ENCODE measurements at places on chromosomes 1 and 21. TPM values are rescaled to one million over a fixed set of nuclear protein-coding genes. Genes with fewer than 3 reads are reported as not detected.

DNA sequence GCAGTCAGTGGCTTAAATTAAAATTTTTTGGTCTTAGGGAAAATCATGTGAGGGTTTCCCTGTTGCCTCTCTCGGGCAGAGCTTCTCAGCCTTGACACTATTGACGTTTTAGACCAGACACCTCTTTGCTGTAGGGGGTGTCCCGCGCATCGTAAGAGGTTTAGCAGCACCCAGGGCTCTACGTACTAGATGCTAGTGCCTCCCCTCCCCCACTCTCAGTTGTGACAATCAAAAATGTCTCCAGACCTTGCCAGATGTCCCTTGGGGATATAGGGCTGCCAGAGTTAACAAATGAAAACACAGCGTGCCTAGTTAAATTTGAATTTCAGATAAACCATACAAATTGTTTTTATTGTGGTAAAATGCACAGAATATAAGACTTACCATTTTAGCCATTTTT is 293.3 kb downstream of the DISC1 start:
- no peak for DNase-seq

DNA sequence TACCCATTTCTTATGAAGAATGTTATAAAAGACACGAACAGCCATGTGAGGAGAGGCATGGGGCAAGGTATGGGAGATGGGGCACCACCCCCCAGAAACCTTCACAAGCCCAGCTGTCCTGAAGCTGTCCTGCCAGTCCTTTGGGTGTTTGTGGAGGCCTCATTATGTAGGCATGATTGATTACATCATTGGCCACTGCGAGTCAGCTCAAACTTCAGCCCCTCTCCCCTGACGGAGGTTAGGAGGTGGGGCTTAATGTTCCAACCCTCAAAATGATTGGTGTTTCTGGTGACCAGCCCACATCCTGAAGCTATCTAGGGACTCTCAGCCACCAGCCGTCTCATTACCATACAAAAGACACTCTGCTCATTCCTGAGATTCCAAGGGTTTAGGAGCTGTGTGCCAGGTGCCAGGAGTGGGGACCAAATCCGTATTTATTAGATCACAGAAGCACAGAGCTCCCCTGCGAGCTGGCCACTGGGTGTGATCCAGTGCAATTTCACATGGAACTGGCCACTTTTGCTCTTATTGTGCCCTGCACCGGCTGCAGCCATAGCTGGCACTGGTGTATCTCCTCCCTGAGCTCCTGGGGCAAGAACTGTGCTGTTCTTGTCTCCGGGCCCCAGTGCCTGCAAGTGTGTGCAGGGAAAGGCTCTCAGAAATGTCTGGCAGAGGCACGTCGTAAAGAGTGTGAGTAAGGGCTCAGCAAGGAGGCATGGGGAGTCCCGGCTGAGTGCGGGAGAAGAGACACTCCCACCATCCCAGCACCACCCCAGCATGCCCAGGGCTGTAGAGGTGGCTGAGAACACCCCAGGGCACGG is 10.5 kb downstream of the KIAA1614 start:
- DNase-seq = peak; percentile 40

Gene C1orf141
- not detected for total RNA-seq

GRCh38 chr1:150186789-150187559 is 37.3 kb downstream of the PLEKHO1 start:
- peak; percentile 37 for DNase-seq

DNA sequence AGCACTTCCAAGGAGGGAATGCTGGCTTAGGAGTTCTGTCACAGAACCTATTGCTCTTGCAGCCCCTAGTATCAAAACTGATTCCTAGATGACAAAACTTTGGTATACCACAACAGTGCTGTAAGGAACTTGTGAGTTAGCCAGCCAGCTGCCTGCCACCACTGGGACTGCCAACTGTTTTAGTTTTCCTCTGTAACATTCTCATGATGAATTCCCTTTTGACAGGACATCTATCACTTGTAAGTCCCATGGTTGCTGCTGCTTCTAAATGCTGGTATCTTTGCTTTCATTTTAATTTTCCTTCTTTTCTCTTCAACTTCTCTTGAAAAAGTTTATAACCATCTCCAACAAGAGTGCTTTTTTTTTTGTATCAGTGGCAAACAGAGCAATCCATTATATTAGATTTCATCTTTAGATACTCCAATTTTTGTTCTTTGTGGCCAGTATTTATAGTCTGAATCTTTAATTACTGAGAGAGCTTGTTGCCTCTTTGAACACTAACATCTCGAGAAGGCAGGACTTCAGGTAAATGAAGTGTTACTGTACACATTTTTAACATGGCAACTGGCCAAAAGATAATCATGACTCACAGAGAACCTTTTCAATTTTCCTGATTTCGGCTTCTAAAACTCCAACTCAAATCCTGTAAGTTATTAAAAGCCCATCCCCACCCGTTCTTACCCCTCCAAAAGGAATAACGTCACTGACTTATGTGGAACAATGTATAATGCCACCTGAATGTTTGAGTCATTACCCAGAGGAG is 19.8 kb downstream of the DBT start:
- no peak for DNase-seq

- DNase-seq = no peak
These were observed 65.9 kb upstream of the SIPA1L2 start for GRCh38 chr1:232695621-232696385.

Gene CCDC18
- total RNA-seq = 2.3 TPM

Gene GPA33
- not detected for total RNA-seq

- peak; percentile 19 for DNase-seq
These were observed 210.3 kb upstream of the CACYBP start for GRCh38 chr1:174789399-174789798.

Gene WDR64
- total RNA-seq = not detected

DNA sequence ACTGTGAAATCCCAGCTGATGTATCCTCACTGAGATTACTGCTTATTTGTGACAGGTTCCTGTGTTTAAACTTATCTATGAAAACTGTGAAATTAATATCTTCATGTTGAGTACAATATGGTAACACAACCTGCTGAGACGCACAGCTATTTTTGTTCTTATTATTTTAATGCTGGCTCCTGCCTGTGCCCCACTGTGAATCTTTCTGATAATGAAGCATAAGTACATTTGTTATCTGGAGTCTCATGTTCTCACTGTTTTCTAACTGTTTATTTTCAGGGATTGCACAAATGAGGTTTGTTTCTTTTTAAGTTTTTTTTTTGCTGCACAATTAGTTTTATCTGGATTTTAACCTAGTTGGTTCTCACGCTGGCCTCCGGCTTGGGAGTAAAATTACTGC is 39.9 kb upstream of the IFNAR2 start:
- DNase-seq = no peak

GRCh38 chr1:96306809-96307560 is 414.6 kb upstream of the PTBP2 start:
- no peak for DNase-seq

- no peak for DNase-seq
These were observed 397.2 kb downstream of the DUSP10 start for GRCh38 chr1:221344693-221345092.

GRCh38 chr1:160541622-160542302 is 18.7 kb upstream of the SLAMF6 start:
- DNase-seq = no peak

Gene ARHGAP30
- total RNA-seq = 0.02 TPM

DNA sequence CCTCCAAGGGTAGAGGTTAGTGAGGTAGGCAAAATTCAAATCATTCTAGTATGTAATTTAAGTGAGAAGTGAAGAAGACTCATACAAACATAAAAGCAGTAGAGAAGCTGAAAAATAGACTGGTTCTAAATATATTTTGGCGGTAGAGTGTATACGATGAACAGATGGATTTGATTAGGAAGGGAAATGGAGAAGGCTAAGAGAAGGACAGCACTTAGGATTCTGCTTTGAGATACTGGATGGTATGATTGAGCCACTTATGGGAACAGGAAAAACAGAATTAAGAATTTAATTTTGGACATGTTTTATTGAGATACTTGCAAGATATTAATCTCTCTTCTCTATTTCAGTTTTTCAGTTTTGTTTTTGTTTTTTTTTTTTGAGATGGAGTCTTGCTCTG is 60.1 kb downstream of the EPB41 start:
- no peak for DNase-seq

DNA sequence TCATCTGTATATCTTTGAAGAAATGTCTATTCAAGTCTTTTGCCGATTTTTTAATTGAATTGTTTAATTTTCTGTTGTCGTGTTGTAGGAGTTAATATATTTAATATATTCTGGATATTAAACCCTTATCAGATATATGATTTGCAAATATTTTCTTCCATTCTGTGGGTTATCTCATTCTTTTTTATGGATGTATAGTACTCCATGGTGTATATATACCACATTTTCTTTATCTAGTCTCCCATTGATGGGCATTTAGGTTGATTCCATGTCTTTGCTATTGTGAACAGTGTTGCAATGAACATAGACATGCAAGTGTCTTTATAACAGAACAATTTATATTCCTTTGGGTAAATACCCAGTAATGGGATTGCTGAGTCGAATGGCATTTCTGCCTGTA is 100.3 kb upstream of the DMRTA2 start:
- no peak for DNase-seq

Gene PYHIN1
- 0.33 TPM for total RNA-seq

- no peak for DNase-seq
These were observed 44.8 kb downstream of the PCNT start for GRCh38 chr21:46368533-46369285.

DNA sequence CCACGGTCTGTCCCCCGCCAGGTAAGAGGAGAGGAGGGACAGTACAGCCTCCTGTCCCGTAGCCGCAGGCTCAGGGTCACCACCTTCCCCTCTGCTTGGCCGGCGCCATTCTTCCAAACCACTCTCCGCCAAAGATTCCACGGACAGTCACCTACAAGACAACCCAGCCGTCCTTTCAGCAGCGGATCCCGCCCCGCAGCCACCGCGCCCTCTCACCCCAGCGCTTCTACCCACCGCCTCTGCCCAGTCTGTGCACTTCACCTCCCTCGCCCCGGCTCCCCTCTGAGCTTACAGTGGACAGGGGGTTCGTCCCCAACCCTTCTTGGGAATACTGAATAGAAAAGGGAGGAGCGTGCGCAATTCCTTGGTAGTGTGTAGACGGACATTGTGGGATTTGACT is 319.6 kb downstream of the FAM72C start:
- DNase-seq = no peak

- no peak for DNase-seq
These were observed 74.2 kb upstream of the CD53 start for GRCh38 chr1:110798691-110799256.

- peak; percentile 43 for DNase-seq
These were observed 55.4 kb downstream of the HSF2BP start for GRCh38 chr21:43603641-43604504.

GRCh38 chr1:61605607-61606321 is 119.2 kb downstream of the TM2D1 start:
- DNase-seq = no peak

DNA sequence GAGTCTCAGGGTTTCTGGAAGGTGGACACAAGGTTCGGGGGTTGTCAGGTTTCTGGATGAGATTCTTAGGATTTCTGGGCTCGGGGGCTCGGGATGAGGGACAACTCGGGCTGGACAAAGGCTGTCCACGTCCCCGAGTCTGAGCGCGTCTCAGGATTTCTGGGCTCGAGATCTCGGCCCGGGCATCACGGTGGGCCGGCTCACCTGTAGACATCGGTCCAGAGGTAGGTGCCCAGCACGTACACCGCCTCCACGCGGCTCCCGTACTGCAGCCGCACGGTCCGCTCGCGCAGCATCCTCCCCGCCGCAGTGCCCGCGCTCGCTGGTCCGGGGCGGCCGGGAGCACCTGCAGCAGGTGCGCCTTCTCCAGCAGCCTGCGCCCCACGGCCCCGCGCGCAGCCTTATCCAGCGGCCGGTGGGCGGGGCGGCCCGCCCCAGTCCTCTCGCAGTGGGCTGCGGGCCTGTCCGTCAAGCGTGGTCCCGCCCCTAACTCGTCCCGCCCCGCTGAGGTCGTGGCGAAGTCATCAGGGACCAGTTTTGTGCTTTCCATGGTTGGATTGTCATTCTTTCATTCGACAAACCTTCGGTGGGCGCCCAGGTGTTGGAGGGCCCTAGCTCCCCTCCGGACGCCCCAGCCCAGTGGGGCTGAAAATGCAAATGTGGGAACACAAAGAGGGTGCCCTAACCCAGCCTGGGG is at the start of gene PADI2:
Gene PADI2, minus strand, starts transcription at position 376 of the 697 bp plus-strand sequence. Its CDS starts 80 bp downstream, at position 296.
- no peak for DNase-seq

DNA sequence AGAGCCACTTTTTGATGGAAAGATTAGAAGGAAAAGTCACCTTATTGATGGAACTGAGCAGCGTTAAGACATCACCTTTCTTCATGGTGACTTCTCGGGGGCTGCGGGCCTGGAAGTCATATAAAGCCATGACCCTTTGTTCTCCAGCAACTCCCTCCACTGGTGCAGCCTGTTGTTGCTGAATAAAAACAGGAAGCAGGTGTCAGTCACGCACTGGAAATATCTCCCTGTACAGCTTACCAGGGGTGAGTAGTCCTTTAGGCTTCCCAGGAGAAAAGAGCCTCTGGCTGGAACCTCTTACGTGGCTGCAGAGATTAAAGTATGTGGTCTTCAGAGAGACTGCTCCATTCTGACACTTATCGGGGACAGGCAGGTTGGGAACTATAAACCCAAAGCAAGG is 31.9 kb downstream of the SPTA1 start:
- peak; percentile 4 for DNase-seq

GRCh38 chr1:63405021-63405420 is 37.6 kb downstream of the ALG6 start:
- no peak for DNase-seq

DNA sequence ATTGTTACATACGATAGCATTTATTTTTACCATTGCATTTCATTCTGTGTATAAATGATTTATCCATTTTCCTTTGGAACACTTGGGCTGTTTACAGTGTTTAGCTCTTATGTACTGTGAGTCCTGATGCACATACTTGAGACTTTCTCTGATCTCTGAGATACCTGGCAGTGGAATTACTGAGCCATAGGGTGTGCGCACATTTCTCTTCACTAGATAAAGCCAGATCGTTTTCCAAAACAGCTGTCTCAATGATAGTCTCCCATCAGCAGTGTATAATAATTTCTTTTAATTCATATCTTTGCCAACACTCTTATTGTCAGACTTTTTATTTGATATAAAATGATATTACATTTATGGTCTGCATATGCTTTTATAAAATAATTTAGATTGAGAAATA is 66.2 kb downstream of the VPS13D start:
- DNase-seq = no peak

GRCh38 chr1:6783936-6784559 is 1.2 kb upstream of the CAMTA1 start:
- DNase-seq = no peak

DNA sequence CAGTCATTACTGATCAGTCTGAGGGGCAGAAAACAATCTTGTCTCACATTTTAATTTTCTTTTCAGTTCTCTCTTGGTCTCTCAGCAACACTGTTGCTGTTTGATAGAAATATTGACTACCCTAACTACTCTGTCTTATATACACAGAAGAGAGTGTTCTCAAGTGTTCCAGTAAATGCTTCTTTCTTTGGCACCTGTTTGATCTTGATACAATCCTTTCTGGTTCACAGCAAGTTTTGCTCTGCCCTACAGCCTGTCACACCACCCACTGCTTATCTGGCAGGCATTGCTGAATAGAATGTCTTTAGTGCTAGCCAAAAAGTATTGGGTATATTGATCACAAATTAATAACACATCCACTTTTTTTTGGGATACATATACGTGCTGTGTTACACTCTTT is 75.7 kb upstream of the WLS start:
- DNase-seq = no peak

Gene BLACAT1
- 0.89 TPM for total RNA-seq
